Aorta (tissue), 5 donors: ENCODE measurements at places on chromosomes 6 and 20.
A peak's percentile ranks its signal among the peaks of the same experiment; 100 is the strongest.

- DNase-seq: no peak
These were observed 799 bp downstream of the TAAR2 start for GRCh38 chr6:132623106-132623845.

DNA sequence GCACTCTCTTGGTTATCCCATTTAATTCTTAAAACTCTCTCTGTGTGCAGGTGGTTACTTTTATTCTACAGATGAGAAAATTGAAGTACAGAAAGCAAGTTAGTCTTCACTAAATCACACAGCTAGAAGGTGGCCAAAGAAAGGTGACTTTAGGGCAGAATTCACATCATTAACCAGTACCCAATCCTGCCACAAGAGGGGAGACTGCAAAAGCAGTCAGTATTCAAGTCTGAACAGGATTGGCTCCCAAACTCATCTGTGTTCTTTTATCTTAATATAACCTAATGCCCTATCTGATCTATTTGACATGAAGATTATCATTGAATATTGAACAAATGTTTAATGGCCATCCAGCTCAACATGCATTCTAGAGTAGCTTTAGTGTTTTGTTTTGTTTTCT lies 225.3 kb upstream of the FAM83B start:
- no peak for DNase-seq

DNA sequence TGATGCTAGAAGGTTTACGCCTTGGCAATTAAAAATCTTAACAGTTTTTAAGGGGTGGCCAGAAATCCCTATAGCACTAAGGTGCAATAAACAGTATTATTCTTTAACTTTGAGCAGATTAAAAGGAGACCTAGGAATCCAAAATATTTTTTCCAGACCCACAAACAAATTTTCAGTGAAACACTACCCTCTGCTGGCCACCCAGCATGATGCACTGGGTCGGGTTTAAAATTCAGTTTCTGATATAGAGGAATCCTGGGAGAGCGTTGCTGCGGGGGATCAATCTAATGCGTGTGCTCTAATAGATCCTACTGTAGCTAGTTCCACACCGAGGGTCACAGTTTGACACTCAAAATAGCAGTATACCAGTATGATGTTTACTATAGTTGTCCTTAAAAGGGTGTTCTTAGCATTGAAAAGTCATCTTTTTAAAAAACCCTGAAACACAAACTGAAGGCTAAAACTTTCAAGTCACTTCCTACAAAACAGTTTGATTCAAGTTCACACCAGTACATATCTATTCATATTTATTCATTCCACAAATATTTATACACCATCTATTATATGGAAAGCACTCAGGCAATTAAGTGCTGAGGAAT lies 10.2 kb downstream of the UBE3D start:
- no peak for DNase-seq

GRCh38 chr6:90144928-90145555 lies 151.6 kb downstream of the BACH2 start:
- DNase-seq: no peak

DNA sequence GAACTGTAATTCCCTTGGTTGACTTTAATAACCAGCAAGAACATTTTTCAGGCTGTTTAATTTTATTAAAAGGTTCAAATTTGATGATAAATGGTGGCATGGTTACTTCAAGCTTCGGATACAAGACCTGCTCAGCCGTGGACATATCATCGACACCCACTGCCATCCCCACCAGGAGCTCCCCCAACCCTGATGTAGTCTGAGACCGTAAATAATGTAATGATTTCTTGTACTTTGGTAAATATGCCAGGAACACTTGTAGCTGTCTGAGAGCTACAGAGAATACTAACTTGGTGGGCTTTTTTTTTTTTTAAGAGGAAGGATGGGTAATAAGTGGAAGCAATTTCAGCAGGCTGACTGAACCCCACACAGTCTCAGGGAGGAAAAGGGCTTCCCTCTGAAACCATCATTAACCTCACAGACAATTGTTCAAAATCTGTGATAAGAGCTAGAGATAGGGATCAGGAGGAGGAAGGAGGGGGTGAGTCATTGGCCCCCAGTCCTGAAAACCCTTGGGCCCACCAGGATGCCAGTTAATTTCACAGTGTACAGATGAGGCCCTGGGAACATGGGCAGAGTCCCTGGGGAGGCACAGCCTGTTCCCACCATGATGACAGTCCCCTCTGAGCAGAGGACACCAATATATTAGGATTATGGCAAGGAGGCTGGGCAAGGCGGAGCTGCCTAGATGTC lies 56.0 kb downstream of the APCDD1L start:
- DNase-seq: no peak

GRCh38 chr6:119536666-119537065 lies 187.1 kb upstream of the MAN1A1 start:
- DNase-seq: no peak

DNA sequence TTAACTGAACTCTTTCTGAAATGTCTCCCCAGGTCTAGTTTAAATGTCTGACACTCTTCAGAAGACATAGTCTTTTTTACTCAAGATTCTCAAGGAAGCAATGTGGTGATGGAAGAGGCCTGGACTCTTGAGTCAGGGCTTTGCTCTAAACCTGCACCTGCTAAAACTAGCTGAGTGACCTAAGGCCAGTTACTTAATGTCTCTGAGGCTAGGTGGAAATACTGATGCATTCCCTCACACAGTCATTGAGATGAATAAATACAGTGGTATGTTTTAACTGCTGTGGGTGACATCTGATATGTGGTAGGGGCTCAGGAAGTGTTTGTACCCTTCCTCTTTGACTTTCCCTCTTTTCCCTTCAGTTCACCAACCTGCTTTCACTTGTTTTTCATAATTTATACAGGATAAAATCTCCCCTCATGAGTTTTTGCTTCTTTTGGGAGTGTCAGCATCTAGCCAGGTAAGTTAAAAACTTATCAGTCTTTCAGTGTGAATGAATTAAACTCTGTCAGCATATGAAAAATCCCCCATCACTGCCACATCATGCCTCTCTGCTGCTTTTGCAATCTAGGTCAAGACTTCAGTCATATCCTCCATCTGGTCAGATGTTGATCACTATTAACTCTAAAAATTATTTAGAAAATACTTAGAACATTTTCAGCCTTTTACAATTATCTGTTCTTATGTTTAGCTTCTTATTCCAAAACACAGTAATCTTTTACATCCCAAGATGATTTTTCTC lies 178.7 kb upstream of the TNFAIP3 start:
- no peak for DNase-seq

GRCh38 chr20:44500221-44500620 lies 21.6 kb downstream of the SERINC3 start:
- DNase-seq: no peak

DNA sequence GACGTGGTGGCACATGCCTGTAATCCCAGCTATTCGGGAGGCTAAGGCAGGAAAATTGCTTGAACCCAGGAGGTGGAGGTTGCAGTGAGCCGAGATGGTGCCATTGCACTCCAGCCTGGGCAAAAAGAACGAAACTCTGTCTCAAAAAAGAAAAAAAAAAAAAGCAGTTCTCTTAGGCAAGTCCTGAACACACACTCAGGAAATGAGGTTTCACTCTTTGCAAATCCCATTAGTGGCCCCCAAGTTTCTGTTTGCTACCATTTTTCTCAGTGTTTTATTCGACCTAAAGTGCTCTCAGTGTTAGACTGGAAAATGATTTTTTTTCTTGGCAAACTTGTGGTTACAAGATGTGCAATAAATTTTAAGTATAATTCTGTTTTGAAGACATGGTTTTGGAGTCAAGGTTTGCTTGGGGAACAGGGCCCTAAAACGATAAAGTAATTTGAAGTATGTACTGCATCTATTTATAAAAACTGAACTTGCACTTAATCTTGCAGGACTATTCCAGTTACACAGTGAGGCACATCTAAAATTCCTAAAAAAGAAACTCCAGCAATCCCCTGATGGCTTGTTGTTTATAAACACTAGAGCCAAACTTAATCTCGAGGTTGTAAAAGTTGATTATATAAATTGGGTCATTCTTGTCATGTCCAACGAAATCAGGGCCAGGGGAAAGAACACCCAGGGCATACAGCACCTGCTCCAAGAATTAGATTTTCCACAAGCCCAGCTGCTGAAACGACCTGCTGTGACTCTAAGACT lies 42.6 kb downstream of the MAP1LC3A start:
- no peak for DNase-seq

DNA sequence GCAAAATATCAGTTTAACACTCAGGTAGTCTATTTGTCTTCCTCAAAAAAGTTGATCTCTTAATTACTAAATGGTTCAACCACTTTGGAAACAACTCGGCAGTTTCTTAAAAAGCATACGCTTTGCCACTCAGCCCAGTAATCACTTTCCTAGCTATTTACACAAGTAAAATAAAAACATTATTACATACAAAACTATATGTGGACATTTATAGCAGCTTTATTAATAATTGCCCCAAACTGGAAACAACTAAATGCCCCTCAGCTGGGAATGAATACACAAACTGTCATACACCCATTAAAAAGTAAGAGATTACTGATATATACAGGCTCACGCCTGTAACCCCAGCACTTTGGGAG lies 7.4 kb downstream of the EEF1A1 start:
- DNase-seq: no peak

GRCh38 chr6:42302411-42302810 lies 84.8 kb upstream of the MRPS10 start:
- no peak for DNase-seq

DNA sequence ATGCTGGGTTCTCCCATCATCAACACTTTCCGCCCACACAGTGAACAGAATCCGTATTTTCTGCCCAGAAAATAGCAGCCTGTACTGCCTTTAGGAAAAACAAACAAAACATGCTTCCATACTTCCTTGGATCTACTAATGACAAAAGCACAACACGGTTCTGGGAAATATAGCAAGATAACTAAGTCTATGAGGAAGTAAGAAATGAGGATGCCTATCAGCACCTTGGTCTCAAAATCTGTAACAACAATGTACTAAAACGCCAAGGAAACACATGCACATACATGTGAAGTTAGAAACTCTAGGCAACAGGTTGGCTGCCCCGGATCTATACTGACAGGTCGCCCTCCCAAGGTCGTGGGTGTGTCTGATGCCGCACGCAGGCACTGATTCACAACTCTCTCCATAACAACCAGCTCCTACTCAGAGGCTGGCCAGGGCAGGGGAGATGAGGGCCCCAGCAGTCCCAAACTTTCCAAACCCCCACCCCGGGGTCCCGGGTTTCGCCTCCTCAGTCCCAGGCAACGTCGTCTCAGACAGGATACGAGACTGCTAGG lies 710 bp downstream of the BTBD9 start:
- DNase-seq: no peak

- no peak for DNase-seq
These were observed 80.4 kb upstream of the RIPOR2 start for GRCh38 chr6:25016014-25016720.

DNA sequence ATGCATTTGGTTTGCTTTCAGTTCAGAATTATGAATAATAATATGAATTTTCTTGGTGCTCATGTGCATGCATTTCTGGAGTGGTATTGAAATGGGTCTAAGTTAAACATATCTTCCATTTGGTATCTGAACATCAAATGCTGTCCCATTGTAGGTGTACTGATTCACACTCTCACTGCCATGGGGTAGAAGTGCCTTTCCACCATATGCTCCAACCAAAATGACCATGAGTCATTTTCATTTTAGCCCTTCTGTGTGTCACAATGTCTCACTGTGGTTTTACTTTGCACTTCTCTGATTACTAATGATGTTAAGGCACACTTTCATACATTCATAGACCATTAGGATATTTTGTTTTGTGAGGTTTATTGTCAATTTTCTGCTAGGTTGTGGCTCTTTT lies 211.9 kb downstream of the HAO1 start:
- no peak for DNase-seq

DNA sequence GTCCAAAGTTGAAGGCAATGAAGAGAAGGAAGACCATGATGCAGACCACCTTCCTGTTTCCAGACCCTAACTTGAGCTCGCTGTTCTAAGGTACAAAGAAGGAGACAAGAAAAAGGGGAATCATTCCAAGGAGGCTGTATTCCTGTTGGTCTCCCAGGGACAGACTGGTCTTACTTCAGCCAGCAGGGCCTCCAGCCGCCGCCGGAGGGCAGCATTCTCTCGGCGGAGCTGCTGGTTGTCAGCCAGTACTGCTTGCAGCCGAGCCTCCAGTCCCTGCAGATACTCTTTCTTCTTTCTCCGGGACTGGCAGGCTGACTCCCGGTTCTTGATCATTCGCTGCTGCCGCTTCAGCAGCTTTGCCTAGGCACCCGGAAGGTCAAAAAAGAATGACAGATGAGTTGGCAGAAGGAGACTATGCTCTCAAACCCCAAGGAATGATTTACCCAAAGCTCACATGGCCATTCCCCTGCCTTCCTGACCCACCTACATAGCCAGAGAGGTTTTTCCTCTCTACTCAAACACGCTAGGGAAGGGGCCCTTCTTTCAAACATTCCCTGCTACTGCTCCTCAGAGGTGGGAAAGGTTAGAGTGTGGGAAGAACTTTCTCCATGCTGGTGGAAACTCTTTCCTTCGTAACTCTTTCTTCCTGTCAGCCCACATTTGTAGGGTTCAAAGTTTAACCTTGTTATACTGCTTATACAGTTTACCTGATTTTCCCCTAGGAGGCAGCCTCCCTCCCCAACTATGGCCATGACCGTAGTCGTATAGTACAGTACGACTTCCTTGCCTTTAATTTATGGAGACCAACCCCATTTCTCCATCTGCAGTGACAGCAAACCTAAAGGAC lies 9.0 kb downstream of the ATF6B start:
- DNase-seq: peak; percentile 95

- DNase-seq: no peak
These were observed 24.6 kb upstream of the TRPC4AP start for GRCh38 chr20:35117196-35117595.

DNA sequence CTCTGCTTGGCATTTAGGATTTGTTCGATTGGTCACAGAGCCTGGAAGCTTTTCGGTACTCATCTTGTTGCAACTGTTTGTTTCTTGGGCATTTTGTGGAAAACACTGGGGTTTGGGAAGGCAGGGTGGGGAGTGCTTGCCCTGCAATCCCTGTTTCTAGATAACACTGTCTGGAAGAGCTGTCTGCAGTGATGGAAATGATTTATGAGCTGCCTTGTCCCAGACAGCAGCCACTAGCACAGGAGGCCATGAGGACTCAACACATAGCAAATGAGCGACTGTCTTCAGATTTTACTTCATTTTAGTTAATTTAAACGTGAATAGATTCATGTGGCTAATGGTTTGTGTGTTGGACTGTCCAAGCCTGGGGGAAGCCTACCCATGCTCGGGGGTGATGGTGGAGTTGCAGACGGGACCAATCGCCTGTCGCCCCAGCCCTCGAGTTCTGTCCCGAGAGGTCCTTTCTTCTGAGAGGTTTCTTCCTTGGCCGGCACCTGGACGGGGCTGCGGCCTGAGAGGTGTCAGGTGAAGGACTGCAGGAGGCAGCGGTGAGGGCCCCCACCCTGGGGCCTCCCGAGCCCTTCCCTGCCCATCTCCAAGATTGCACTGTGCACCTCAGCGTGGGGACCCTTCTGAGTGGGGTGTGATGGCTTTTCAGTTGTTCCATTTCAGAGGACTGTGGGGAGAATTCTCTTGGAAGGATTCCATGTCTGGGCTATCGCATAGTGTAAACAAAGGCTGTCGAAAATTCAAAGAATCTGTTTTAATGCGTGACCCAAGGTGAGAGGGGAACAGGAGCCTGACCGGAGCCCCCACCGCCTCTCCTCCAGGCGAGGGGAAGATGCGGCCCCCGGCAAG lies 55.4 kb downstream of the SMOC2 start:
- no peak for DNase-seq

GRCh38 chr6:127851197-127851596 lies 49.7 kb downstream of the THEMIS start:
- DNase-seq: no peak
